Mucosa of descending colon (tissue), 3 donors: ENCODE measurements at places on chromosomes 13 and 19. TPM values are rescaled to one million over a fixed set of nuclear protein-coding genes. Genes with fewer than 3 reads are reported as not detected.

The FPR1 gene
- 3.6 TPM for total RNA-seq

The NFILZ gene
- total RNA-seq, result not detected

The NUMBL gene
- 10.2 TPM for total RNA-seq

The PRR20B gene
- total RNA-seq, result not detected

The CD79A gene
- 2.7 TPM for total RNA-seq

The LILRB2 gene
- 4.7 TPM for total RNA-seq

The PRR36 gene
- 0.22 TPM for total RNA-seq

The FFAR3 gene
- total RNA-seq, result not detected

The ZNF548 gene
- 23.2 TPM for total RNA-seq

The PGPEP1 gene
- total RNA-seq, result 97.4 TPM

The ZNF793 gene
- 3.8 TPM for total RNA-seq

The LILRB1 gene
- total RNA-seq, result 4.9 TPM

The ACP4 gene
- not detected for total RNA-seq

The CGB3 gene
- not detected for total RNA-seq

The CERS1 gene
- 0.17 TPM for total RNA-seq

The HIF3A gene
- 96.1 TPM for total RNA-seq

The ZNF560 gene
- total RNA-seq, result not detected

The GET3 gene
- 50.0 TPM for total RNA-seq

The VN1R4 gene
- total RNA-seq, result not detected

The PLIN5 gene
- 4.5 TPM for total RNA-seq

The FGF9 gene
- 2.6 TPM for total RNA-seq

The ZNF253 gene
- total RNA-seq, result 9.4 TPM

The THSD1 gene
- total RNA-seq, result 1.2 TPM

The GPR12 gene
- not detected for total RNA-seq

The CEACAM3 gene
- total RNA-seq, result 3.9 TPM

The EDNRB gene
- total RNA-seq, result 6.8 TPM

The ASF1B gene
- 5.5 TPM for total RNA-seq

The PTPRH gene
- total RNA-seq, result 62.3 TPM

The PLPP2 gene
- total RNA-seq, result 107 TPM

The ZNF571 gene
- 1.5 TPM for total RNA-seq

The TCF3 gene
- total RNA-seq, result 54.4 TPM

The HAUS8 gene
- total RNA-seq, result 16.6 TPM

The FXYD7 gene
- not detected for total RNA-seq
